ENCODE measurements at places on chromosomes 7 and 10.

GRCh38 chr10:55750458-55750857 is 610.6 kb downstream of the ZWINT start:
- no peak for DNase-seq

DNA sequence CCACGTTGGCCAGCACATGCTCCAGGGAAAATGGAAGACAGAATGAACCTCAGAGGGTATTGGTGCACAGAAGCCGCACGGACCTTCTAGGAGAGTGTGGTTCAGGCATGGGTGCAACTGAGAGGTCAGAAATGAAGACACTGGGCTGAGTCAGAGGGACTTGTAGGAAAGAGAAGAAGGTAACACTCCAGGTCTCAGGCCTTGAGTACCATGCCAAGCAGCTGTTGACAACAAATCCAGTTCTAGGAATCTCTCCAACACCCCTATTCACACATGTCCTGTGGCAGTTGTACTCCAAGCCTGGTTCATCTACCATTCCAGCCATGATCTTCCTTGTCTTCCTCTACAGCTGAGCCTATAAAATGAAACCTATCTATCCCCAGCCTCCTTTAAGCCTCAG is 251.6 kb downstream of the USP6NL start:
- DNase-seq: no peak

DNA sequence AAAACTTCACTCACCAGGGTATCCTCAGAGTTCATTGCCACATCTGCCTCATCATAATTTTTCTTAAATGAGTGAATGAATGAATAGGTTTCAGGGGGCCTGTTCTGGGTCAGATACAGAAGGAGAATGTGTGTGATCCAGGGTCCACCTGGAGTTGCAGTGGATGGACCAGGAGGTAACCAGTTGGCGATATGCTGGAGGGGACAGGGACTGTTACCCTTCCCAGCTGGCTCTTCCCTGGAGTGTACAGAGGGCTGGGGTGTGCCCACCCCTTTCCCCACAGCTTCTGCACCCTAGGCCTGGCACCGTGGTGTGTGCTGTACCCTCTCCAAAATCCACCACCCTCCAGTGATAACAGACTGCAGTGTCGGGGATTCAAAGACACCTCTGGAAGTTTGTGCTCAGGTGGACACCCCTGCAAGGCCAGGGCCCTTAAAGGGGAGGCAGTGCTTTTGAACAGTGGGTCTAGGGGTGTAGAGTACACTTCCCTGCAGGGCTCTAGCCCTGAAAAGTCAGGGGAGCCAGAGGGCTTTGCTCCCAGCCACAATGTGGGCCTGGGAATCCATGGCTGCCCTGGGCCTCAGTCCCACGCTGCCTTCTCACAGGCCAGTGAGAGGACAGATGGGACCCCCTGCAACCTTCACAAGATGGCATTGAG is 134.4 kb upstream of the UNC5B start:
- DNase-seq: no peak

DNA sequence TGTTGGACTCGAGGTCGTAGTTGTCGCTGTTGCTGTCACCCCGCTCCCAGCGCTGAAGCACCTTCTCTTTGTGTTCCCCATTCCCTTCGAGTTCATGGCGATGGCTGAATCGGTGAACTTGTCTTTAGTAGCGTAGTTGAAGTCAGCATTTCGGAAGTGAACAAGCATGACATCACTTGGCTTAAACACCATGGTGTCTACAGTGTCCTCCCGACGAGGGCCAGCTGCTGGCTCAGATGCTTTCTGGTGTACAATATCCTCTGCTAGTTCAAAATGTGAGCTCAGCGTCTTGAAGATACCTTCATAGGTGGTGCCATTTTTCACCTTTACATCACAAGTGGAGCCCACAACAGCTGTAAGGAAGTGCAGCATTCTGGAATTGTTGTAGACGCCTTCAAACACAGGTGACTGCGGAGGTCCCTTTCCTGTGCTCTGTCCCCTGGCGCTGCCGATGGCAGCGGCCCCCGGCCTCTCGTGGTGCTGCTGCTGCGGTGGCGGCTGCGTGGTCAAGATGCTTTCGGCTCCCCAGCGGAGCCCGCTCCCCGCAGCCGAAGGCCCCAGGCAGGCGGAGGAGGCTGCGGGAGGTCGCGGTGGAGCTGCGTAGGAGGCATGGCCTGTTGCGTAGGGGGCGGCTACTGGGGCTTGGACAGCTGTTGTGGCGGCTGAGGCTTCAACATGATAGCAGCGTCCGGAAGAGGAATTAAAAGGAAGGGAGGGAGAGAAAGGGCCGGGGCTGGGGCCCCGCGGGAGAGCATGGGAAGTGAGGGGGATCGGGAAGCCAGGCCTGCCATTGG is 59.3 kb downstream of the ANKMY2 start:
- DNase-seq: no peak

DNA sequence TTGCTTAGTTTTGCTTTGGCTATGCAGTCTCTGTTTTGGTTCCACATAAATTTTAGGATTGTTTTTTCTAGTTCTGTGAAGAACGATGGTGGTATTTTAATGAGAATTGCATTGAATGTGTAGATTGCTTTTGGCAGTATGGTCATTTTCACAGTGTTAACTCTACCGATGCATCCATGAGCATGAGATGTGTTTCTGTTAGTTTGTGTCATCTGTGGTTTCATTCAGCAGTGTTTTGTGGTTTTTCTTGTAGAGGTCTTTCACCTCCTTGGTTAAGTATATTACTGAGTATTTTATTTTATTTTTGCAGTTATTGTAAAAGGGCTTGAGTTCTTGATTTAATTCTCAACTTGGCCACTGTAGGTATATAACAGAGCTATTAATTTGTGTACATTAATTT is 78.2 kb upstream of the ZNF92 start:
- no peak for DNase-seq

Measured in iPS DF 6.9 (cell line).